ENCODE measurements at places on chromosomes 2 and 18.

- H3K36me3 ChIP-seq: no peaks in the 10 kb centered on the region
- H3K27me3 ChIP-seq: no peaks in the 10 kb centered on the region
- no peaks in the 10 kb centered on the region for H3K4me1 ChIP-seq
Measured at GRCh38 chr2:95037384-95037839, 11.9 kb downstream of the MAL start.

DNA sequence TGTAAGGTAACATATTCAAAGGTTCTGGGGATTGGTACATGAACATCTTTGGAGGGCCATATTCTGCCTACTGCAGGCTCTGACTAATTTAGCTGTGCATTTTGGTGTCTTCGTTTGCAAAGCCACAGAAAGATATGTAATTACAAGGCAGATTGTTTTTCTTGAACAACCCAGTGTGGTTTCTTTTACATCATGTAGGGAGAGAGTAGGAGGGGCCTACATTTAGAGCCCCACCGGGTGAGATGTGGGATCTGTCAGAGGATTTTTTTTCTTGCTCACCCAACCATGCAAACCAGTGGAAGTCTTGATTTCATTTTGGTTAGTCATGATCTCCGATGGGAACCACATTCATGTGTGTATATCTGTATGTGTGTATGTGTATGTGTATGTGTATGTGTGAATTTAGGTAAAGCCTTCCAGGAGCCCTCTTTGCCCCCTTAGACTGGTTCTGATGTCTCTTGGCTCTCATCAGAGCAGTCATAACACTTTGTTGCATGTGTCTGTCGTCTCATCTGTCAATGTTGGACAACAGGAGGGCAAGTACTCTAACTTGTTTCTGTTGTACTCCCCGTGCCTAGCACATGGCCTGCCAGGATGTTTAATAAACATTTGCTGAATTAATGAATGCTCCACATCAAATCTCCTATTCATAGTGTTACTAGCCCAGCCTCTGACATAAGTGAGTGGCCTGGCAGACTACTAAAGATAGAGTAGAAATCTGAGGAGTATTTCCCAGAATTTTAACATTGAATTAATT lies 239.9 kb downstream of the MTX2 start:
- no peak for DNase-seq
- no peak overlapping the region for H3K4me3 ChIP-seq
- no peaks in the 10 kb centered on the region for H3K36me3 ChIP-seq
- no peaks in the 10 kb centered on the region for H3K4me1 ChIP-seq
- no peak overlapping the region for H3K27ac ChIP-seq
- H3K27me3 ChIP-seq: no peaks in the 10 kb centered on the region

DNA sequence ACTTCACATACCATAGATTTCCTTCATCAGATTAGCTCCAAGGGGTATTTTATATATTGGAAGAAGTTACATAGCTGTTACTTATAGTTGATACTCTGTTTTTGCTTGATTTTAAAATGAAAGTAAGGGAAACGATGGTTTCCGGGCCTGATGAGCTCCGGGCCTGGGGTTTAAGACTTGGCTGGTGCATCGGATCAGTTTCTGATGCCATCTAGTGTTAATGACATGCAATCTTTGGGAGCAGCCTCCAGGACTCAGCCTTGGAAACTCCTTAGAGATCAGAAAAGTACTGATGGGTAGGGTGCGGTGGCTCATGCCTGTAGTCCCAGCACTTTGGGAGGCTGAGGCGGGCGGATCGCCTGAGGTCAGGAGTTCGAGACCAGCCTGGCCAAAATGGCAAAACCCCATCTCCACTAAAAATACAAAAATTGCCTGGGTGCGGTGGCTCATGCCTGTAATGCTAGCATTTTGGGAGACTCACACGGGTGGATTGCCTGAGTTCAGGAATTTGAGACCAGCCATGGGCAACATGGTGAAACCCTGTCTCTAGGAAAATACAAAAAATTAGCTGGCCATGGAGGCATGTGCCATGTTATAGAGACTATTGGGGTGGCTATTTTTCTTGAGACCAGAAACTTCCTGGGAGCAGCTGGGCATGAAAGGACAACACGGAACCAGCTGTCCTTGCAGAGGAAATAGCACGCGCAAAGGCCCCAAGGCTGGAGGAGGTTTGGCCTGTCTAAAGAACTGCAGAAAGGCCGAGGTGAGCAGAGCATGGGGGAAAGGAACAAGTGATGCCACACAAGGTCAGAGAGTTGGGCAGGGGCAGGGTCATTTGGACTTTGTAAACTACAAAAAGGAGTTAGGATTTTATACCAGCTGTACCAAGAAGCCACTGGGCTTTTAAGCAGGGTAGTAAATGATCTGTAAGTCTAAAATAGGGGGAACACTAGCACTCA lies 46.9 kb upstream of the CNOT11 start:
- no peak overlapping the region for H3K27ac ChIP-seq
- peak overlapping the region; percentile 42 for H3K4me3 ChIP-seq
- H3K27me3 ChIP-seq: no peaks in the 10 kb centered on the region
- peak; percentile 75 for DNase-seq
- H3K36me3 ChIP-seq: no peaks in the 10 kb centered on the region
- no peaks in the 10 kb centered on the region for H3K4me1 ChIP-seq

DNA sequence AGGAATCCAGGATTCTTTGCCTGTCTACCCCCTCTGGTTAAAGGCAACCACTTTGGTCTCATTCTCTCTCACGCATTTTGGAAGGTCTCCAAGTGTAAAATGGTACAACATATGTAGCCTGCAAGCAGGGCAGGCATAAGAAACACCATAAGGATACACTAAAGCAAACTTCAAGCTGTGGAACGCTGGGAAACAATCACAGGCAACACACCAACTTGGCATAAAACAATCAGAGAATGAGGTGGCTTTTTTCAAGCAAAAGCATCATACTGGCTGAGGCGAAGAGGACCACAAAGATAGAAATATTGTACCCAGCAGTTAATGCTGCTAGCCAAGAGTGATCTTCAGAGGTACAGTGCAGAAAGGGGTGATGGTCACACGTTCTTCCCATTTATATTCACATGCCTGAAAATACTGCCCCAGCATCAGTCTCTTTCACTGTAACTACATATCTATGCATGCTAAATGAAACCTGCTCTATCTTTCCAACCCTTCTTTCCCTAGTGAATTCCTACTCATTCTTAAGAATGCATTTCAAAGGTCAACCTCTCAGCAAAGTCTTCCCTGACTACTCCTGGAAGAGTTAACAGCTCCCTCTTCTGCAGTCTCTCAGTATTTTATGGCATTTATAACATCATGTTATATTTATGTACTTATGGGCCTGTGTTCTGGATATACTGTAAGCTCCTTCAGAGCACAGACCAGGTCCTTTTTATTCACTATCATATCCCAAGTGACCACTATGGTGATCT lies 71.9 kb upstream of the GALNT5 start:
- H3K27ac ChIP-seq: no peak overlapping the region
- no peak overlapping the region for H3K4me3 ChIP-seq
- no peaks in the 10 kb centered on the region for H3K4me1 ChIP-seq
- no peaks in the 10 kb centered on the region for H3K36me3 ChIP-seq
- DNase-seq: no peak

DNA sequence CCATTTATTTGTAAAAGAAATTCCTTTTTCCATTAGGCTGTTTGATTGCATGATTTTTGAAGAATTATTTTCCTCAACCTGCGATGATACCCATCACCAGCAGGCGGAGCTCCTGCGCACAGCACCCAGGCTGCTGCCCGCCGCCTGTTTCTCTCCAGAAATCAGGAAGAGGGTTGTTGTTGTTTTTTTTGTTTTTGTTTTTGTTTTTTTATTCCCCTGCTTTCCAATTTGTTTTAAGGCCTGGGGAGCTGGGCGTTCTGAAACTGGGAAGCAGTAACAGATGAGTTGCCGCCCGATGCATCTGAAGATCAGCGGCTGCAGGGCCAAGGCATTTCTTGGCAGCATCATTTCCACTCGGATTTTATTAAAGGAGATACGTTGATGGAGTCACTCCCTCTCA lies 132.1 kb downstream of the MBP start:
- no peaks in the 10 kb centered on the region for H3K27me3 ChIP-seq
- DNase-seq: peak; percentile 77
- H3K4me3 ChIP-seq: no peak overlapping the region
- no peak overlapping the region for H3K27ac ChIP-seq
- H3K36me3 ChIP-seq: no peaks in the 10 kb centered on the region

GRCh38 chr18:48669991-48670750 lies 131.3 kb downstream of the CTIF start:
- no peaks in the 10 kb centered on the region for H3K27me3 ChIP-seq
- peak; percentile 8 for DNase-seq
- H3K4me3 ChIP-seq: no peak overlapping the region
- H3K4me1 ChIP-seq: peaks cover 3% of the 10 kb centered on the region
- H3K27ac ChIP-seq: no peak overlapping the region

GRCh38 chr2:16773080-16773713 lies 107.6 kb upstream of the CYRIA start:
- no peak for DNase-seq
- no peaks in the 10 kb centered on the region for H3K36me3 ChIP-seq
- no peak overlapping the region for H3K27ac ChIP-seq
- no peaks in the 10 kb centered on the region for H3K27me3 ChIP-seq
- no peak overlapping the region for H3K4me3 ChIP-seq

DNA sequence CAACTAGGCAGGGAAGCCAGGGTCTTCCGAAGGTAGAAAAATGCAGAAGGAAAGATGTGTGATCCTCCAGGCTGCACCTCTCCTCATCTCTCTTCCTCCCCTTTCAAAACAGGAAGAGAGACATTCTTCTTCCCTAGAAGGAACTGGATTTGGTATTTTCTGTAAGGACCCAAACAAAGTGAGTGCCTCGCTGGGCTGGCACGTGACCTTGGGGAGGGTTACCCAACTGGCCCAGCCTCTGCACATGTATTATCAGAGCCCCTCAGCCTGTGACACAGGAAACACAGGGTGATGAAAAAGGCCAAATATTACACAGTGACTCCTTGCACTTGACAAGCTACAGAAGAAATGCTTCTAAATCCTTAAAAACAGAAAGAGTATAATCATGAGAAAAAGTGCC lies 2.3 kb downstream of the HJURP start:
- H3K27me3 ChIP-seq: no peaks in the 10 kb centered on the region
- H3K27ac ChIP-seq: no peak overlapping the region
- H3K36me3 ChIP-seq: no peaks in the 10 kb centered on the region
- no peak overlapping the region for H3K4me3 ChIP-seq
- DNase-seq: no peak

DNA sequence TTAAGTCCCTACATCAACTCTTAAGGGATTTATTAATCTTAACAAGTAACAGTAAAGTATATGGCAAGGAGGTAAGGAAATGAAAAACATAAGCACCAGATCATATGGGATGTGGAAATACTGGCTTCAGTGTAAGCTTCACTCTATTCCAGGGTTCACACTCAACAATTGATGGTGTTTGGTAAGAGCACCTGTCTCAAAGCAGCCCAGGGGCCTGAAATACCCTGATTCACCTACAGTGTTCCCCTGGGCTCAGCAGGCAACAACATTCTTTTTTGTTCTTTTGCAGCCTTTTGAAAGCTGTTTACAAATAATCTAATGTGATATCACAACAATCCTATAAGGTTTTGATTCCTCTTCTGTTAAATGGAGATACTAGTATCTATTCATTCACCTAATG lies 1.2 kb upstream of the MLPH start:
- no peaks in the 10 kb centered on the region for H3K36me3 ChIP-seq
- H3K27me3 ChIP-seq: peaks cover 9% of the 10 kb centered on the region
- no peak for DNase-seq
- no peak overlapping the region for H3K27ac ChIP-seq
- peaks cover 30% of the 10 kb centered on the region for H3K4me1 ChIP-seq

DNA sequence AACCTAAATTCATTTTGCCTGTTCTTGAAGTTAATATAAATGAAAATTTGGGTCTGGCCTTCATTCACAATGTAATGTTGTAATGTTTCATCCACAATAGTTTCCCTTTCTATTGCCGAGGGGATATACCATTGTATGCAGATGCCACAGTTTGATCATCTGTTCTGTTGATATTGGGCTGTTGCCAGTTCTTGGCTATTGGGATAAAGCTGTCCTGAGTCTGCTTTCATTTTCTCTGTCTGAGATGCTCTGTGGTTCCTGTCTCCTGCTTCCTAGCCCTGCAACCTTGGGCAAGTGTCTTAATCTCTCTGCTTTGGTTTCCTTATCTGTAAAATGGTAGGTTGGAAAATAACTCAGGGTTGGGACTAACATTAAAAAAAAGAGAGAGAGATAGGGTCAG lies 25.2 kb downstream of the B3GNT2 start:
- H3K4me3 ChIP-seq: no peak overlapping the region
- no peaks in the 10 kb centered on the region for H3K27me3 ChIP-seq
- no peak overlapping the region for H3K27ac ChIP-seq
- DNase-seq: no peak

- no peaks in the 10 kb centered on the region for H3K36me3 ChIP-seq
- no peaks in the 10 kb centered on the region for H3K27me3 ChIP-seq
- no peak overlapping the region for H3K4me3 ChIP-seq
- H3K4me1 ChIP-seq: no peaks in the 10 kb centered on the region
Measured at GRCh38 chr18:33326975-33327374, 113.5 kb downstream of the CCDC178 start.

GRCh38 chr18:30481871-30482270 lies 560.7 kb downstream of the DSC3 start:
- H3K27me3 ChIP-seq: no peaks in the 10 kb centered on the region

GRCh38 chr18:79934311-79935097 lies 16.9 kb downstream of the SLC66A2 start:
- DNase-seq: peak; percentile 69
- no peak overlapping the region for H3K4me3 ChIP-seq
- H3K27me3 ChIP-seq: no peaks in the 10 kb centered on the region
- no peaks in the 10 kb centered on the region for H3K4me1 ChIP-seq

GRCh38 chr2:234620018-234620417 lies 123.1 kb upstream of the ARL4C start:
- no peak for DNase-seq
- H3K4me3 ChIP-seq: no peak overlapping the region
- H3K36me3 ChIP-seq: no peaks in the 10 kb centered on the region

DNA sequence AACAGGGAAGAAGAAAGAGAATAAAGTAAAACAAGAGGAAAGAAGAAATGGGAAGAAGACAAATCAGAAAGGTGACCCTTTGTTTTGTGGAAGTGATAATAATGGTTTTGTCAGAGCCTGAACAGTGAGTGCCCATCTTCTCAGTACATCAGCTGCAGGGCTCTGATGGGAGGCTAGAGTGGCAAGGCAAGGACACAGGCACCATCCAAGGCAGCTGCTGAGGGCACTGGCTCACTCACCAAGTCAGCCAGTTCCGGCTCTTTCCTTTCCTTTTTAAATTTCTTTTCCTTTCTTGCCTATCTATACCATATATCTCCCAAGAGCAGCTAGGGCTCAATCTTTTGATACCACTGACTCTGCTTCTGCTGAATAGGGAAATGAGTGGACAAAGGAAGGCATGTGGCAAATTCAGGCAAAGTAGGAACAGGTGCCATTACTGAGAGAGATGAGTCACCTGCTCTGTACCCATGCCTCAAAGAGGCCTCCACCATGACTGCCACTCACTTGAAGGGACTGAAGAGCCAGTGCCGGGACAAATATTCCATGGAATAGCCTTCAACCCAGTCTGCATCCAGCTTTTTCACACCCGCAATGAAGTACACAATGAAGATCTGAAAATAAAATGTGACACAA lies 6.2 kb downstream of the GGCX start:
- no peaks in the 10 kb centered on the region for H3K27me3 ChIP-seq
- no peaks in the 10 kb centered on the region for H3K4me1 ChIP-seq
- no peak overlapping the region for H3K27ac ChIP-seq
- no peaks in the 10 kb centered on the region for H3K36me3 ChIP-seq
- H3K4me3 ChIP-seq: no peak overlapping the region
- no peak for DNase-seq

GRCh38 chr2:27572998-27573429 lies 9.8 kb upstream of the ZNF512 start:
- no peak for DNase-seq
- no peak overlapping the region for H3K27ac ChIP-seq
- no peak overlapping the region for H3K4me3 ChIP-seq
- H3K36me3 ChIP-seq: no peaks in the 10 kb centered on the region

All from Peyer's patch (tissue), 4 donors.